ENCODE measurements at places on chromosomes 16 and 17. TPM values are rescaled to one million over a fixed set of nuclear protein-coding genes. Genes with fewer than 3 reads are reported as not detected.

GRCh38 chr16:72853575-72854266, 194.2 kb downstream of the ZFHX3 start:
- no peak for DNase-seq

- DNase-seq = no peak
Measured at GRCh38 chr16:82603784-82604411, 22.9 kb upstream of the CDH13 start.

- DNase-seq = no peak
Measured at GRCh38 chr17:30323262-30323894, 10.5 kb downstream of the TMIGD1 start.

DNA sequence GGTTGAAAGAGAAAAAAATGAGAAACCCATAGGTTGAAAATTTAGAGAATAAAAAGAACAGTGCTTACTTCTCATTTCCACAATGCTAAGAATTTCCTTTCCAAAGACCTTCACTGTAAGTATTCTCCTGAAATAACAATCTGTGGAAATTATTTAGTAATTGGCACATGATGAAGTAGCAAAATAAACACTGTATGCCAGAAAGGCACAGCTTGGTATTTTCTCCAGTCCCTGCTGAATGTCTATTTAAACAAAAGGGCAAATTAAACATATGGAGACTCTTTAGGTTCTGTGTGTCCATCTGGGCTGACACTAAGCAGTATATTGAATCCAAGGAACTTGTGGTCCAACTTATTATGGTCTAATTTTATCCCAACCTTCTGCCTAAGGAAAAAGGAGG, 46.1 kb downstream of the CHCT1 start:
- no peak for DNase-seq

DNA sequence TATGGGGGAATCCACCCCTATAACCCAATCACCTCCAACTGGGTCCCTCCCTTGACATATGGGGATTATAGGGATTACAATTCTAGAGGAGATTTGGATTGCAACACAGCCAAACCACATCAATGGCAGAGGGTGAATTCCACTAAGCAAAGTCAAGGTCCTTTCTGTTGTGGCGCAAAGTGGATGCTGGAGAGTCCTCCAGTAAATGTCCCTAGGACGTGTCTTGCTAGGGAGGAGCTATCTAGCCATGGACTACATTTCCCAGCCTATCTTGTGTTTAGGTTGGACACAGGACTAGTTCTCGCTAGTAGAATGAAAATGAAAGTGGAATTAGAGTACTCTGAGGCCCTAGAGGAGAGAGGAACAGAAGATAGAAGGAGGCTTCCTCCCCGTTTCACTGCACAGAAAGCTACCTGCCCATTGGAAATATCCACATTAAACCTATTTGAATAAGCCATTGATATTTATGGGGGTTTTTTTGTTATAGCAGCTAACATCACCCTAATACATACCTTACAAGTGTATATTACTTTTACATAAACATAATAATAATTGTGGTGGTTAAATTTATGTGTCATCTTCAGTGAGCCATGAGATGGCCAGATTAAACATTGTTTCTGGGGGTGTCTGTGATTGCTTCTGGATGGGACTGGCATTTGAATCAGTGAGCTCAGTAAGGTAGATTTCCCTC, 56.7 kb upstream of the ERCC4 start:
- DNase-seq = no peak

DNA sequence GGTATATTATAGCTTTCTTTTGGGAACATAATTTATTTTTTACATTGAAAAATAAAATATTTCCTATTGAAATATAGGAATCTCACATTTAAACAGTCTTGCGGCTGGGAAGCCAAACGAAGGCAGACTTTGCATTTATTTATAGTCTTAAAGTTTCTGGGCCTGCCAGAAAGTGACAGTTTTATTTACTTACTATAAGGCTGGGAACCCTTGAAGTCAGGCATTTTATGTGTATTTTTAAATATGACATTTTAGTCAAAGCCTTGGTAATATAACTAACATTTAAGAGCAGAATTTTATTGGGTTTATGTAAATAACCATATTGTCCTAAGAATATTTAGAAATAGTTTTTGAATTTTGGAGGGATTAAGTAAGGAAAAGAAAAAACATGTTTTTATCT, 97.5 kb downstream of the TANGO6 start:
- no peak for DNase-seq

- DNase-seq = no peak
Measured at GRCh38 chr16:24969071-24969470, 46.1 kb downstream of the ARHGAP17 start.

DNA sequence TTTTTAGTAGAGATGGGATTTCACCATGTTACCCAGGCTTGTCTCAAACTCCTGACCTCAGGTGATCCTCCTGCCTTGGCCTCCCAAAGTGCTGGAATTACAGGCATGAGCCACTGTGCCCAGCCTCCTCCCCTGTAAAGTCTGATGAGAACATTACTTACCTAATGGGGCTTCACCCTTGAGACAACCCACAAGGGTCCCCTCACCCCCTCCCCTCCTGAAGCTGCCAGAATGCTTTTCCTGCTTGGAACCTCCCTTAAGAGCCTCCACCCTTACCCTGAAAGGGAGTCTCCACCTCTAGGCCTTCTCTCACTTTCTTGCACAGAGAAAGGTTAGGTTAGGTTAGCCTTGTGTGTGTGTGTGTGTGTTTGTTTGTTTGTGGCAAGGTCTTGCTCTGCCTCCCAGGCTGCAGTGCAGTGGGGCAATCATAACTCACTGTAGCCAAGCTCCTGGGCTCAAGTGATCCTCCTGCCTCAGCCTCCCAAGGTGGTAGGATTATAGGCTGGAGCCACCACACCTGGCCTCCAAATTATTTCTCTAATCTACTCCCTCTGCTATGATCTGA, 8.9 kb downstream of the SLC5A11 start:
- DNase-seq = no peak

Gene ARHGAP23
- 109 TPM for total RNA-seq

GRCh38 chr16:27778171-27778925, 228.4 kb downstream of the KATNIP start:
- no peak for DNase-seq

- no peak for DNase-seq
Measured at GRCh38 chr16:16924613-16925012, 545.7 kb downstream of the NPIPA7 start.

DNA sequence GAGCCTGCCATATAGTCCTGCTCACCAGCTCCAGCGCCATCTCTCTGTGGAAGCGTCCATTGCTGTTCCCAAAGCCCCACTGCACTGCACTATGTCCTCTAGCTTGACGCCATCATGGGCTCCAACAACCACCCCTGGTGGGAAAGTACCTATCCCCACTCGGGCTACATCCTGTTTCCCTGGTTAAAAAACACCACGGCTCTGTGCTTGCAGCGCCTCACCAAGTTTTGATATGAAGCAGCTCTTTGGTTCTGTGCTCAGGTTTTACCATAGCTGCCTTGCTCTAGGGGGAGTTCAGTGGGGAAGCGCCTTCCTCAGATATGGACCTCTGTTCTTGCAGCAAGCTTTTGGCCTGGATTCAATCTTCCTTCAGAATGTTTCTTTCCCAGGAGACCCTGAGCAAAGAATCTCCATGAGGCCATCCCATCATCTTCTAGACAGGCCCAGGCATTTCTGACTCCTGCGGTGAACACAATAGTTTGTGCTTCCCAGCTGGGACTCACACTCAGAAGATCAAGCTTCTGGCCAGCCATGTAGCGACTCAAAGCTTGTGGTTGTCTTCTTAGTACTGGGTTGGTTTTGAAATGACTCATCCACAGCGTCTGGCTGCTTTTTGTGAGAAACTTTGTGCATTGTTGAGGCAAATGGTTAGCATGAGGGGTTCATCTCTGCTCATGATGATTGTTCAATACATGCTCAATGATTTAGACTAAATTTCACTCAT, 39.5 kb downstream of the DYNLRB2 start:
- no peak for DNase-seq

DNA sequence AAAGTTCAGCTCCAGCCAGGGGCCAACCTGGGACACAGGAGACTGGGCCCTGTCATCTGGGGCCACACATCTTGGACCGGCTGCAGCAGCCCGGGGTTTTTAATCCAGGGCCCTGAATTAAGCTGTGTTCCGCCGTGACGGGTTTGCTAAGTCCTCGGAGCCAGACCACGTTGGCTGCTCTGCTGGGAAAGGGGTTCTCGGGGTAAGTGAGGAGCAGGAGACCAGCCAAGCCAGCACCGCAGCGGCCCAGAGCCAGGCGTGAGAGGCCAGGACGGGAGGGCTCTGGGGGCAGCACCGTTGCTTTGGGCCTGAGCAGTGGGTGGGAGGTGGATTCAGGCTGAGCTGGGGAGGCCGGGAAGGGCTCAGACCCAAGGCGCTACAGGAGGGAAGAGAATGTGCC, 31.3 kb upstream of the CBX4 start:
- DNase-seq = peak; percentile 62

- DNase-seq = no peak
Measured at GRCh38 chr17:4944554-4945175, 3.7 kb downstream of the PFN1 start.

Gene HOXB2
- 0.72 TPM for total RNA-seq

DNA sequence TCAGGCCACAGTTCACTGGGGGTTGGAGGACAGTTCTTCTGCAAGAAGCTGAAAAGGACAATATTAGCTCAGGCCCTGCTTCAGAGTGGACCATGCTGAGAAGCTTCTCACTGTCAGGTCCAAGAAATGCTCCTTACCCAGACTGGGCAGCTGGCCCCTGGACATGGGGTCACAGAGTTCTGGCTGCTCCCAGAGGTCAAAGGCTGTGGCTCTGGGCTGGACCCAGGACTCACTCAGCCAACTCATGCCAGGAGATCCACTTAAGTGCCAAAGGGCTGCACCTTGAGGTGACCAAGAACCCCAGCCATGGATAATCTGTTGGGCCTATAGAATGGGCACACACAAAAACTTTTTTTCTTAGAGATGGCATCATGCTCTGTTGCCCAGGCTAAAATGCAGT, 4.0 kb downstream of the CES2 start:
- no peak for DNase-seq

DNA sequence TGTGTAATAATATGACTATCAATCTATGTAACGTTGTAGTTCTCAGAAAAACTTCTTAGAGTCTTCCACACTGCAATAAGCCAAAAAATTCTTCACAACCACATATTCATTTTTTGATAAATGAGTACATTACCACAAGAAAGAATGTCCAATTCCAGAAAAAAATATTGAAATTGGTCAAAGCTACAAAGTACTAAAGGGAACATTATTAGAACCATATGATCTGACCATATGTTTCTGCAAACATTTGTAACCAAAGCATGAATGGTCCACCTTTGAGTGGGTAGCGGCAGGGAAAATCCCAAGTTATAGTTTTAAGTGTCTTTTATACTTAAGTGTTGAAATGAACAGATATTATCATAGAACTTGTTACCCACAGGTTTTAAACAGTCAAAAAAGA, 71.7 kb upstream of the NACA2 start:
- DNase-seq = no peak

- no peak for DNase-seq
Measured at GRCh38 chr16:53341792-53342191, 92.5 kb upstream of the RBL2 start.

GRCh38 chr17:5841862-5842261, 228.3 kb upstream of the WSCD1 start:
- no peak for DNase-seq
